ENCODE measurements at places on chromosomes 7 and 10. TPM values are rescaled to one million over a fixed set of nuclear protein-coding genes. Genes with fewer than 3 reads are reported as not detected.

The OR2A5 gene
- total RNA-seq = not detected

The SEC61G gene
- 202 TPM for total RNA-seq

The RAMP3 gene
- total RNA-seq = not detected

The POM121L12 gene
- not detected for total RNA-seq

The ZP3 gene
- total RNA-seq = 6.5 TPM

The CFAP70 gene
- 0.11 TPM for total RNA-seq

The LFNG gene
- 2.8 TPM for total RNA-seq

The GRM3 gene
- 0.11 TPM for total RNA-seq

The MSS51 gene
- total RNA-seq = 0.69 TPM

The LHFPL3 gene
- not detected for total RNA-seq

The PARD3 gene
- 43.1 TPM for total RNA-seq

The GNAT3 gene
- not detected for total RNA-seq

The EIF5AL1 gene
- total RNA-seq = 1.0 TPM

The SFTPA1 gene
- not detected for total RNA-seq

The ETV1 gene
- 18.7 TPM for total RNA-seq

The PTPRZ1 gene
- 3.6 TPM for total RNA-seq

The KCNMA1 gene
- 13.5 TPM for total RNA-seq

The GHRHR gene
- total RNA-seq = not detected

The SLC16A9 gene
- total RNA-seq = 0.87 TPM

The APBB1IP gene
- total RNA-seq = not detected

The DAGLB gene
- 31.8 TPM for total RNA-seq

The RNLS gene
- not detected for total RNA-seq

The ZDHHC16 gene
- 35.8 TPM for total RNA-seq

The PPA1 gene
- total RNA-seq = 98.0 TPM

The SDHAF3 gene
- 8.1 TPM for total RNA-seq

The AKR1E2 gene
- not detected for total RNA-seq

The CSGALNACT2 gene
- total RNA-seq = 7.8 TPM

The HMX3 gene
- total RNA-seq = 3.5 TPM

The GIMAP6 gene
- total RNA-seq = 0.05 TPM

The UPK3BL1 gene
- total RNA-seq = 16.4 TPM

The KMT2C gene
- total RNA-seq = 40.0 TPM

The KAT6B gene
- 17.0 TPM for total RNA-seq

The ZYX gene
- 54.7 TPM for total RNA-seq

The OR6V1 gene
- total RNA-seq = not detected

The PNLIP gene
- total RNA-seq = not detected

The OR2A1 gene
- total RNA-seq = not detected

The DDC gene
- total RNA-seq = 0.19 TPM

The BMPR1A gene
- 20.4 TPM for total RNA-seq

The LIPM gene
- total RNA-seq = not detected

The ANK3 gene
- total RNA-seq = 19.6 TPM

The CPEB3 gene
- total RNA-seq = 0.48 TPM

The RPEL1 gene
- total RNA-seq = not detected

The MUC12 gene
- not detected for total RNA-seq

The OR6B1 gene
- not detected for total RNA-seq

The ZNF853 gene
- 3.9 TPM for total RNA-seq

The ADARB2 gene
- total RNA-seq = 1.3 TPM

The DCLRE1A gene
- 8.2 TPM for total RNA-seq

The OPALIN gene
- total RNA-seq = not detected

The XRCC2 gene
- 13.6 TPM for total RNA-seq

The TRIM73 gene
- total RNA-seq = 1.7 TPM

The TMEM270 gene
- 0.93 TPM for total RNA-seq

The CYP2C19 gene
- total RNA-seq = not detected

The DIP2C gene
- 4.6 TPM for total RNA-seq

The COL1A2 gene
- 0.24 TPM for total RNA-seq

The FBXW4 gene
- total RNA-seq = 25.6 TPM

The DEPP1 gene
- 2.9 TPM for total RNA-seq

The TRIM74 gene
- total RNA-seq = not detected
